Retina (tissue), 1 donor: ENCODE measurements at places on chromosomes 6 and 20.

DNA sequence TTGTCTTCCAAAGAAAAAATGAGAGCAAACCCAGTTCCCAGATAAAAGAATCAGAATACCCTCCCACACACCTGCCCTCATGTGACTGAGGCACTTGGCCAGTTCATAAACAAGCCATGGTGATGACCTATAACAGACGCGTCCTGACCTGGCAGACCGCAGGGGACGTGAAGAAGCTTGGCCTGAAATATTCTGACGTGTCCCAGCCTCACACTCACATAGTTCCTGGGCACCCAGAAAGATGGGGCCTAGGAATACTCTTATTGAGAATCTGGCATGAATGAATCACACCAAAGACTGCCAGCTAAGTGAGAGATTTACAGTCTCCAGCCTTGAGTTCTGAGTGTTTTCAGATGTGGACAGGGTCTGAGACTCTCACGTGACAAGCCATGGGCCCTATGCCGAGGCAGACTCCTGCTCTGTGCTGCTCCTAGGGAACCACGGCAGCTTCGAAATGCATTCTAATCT lies 17.2 kb upstream of the MAP3K4 start:
- DNase-seq = no peak

DNA sequence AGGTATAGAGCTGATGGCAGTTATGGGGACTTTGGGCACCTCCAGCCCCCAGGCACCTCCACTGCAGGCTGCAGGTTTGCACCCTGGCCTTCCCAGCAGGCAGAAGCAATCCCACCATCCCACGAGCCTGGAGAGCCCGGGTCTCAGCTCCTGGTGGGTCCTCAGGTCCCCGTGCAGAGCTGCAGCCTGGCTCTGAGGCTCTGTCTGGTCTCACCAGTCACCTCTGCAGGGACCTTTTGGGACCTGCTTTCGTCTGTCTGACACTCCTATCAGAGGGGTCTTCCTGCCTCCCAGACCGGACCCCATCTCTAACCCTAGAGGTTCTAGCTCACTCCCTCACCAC lies 41.9 kb downstream of the FGD2 start:
- no peak for DNase-seq

- DNase-seq = no peak
Measured at GRCh38 chr20:4068708-4069107, 53.4 kb upstream of the RNF24 start.

DNA sequence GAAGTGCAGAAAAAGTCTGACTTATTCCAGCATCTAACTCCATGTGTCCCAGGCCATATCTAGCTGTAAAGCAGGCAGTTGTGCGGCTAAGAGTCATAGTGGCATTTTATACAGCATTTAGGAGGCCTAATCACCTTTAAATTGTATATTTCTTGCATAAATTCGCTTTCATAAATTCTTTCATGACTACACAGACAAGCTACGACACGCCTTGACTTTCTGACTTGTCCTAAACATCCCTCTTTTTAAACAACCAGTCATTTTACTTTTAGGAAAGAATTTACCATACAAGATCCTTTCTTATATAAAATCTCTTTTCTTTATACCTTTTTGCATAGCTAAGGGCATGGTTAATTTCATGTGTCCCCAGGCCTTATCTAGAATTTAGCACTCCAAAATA lies 81.7 kb upstream of the THBS2 start:
- DNase-seq = no peak

DNA sequence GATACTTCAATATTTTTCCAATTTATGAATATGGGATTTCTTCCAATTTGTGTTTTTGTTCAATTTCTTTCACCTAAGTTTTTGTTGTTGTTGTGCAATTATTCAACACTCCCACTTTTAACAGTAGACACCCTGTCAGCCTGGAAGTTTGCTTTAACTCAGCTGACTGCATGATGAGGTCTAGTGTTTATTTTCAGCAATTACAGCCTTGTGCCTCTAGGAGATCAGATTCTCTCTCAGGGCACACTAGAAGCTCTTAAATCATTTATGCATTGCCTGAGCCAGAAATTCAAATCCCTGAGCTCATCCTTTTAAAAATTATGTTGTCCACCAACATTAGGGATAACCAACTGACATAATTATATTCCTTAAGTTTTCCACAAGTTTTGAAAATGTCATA lies 85.7 kb downstream of the MRAP2 start:
- no peak for DNase-seq

DNA sequence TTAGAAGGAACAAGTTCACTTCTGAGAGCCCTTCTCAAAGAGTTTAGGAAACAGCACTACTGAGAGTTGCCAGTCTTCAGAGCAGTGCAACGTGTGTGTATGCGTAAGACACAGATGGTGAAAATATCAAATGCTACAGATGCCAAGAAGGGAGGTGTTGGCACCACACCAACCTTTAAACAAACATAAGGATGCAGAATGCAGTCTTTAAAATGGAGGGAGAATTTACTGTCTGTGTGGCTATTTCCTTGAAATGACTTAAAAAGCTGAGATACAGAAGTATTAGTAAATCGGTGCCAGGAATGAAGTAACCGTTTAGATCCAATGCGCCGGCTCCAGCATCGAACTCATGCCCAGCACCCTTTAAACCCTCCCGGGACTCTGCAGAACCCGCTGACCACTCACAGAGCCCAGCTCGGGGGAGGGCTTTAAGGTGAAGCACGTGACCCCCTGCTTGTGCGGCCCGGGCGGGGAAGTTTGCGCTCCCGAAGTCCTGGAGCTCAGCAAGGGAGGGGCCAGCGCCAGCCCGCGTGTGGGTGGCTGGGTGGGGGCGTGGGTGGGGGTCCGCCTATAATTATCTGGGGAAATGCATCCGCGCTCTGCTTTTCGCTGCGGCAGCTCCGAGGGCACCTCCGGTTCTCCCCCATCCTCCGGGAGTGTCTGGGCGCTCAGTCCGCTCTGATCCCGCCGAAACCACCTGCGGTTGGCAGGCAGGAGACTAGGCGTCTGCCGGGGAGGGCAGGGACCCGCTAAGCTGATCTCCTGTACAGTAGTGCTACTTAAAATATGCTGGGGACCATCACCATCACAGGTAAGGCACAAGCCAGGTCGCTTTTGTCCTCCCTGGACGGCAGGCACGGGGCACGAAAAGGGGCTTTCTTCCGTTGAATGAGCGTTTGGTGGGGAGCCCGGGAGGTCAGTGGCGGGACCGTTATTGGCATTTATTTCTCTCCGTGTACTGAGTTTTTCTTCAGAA lies 66.0 kb downstream of the ZBTB2 start:
- peak; percentile 53 for DNase-seq

DNA sequence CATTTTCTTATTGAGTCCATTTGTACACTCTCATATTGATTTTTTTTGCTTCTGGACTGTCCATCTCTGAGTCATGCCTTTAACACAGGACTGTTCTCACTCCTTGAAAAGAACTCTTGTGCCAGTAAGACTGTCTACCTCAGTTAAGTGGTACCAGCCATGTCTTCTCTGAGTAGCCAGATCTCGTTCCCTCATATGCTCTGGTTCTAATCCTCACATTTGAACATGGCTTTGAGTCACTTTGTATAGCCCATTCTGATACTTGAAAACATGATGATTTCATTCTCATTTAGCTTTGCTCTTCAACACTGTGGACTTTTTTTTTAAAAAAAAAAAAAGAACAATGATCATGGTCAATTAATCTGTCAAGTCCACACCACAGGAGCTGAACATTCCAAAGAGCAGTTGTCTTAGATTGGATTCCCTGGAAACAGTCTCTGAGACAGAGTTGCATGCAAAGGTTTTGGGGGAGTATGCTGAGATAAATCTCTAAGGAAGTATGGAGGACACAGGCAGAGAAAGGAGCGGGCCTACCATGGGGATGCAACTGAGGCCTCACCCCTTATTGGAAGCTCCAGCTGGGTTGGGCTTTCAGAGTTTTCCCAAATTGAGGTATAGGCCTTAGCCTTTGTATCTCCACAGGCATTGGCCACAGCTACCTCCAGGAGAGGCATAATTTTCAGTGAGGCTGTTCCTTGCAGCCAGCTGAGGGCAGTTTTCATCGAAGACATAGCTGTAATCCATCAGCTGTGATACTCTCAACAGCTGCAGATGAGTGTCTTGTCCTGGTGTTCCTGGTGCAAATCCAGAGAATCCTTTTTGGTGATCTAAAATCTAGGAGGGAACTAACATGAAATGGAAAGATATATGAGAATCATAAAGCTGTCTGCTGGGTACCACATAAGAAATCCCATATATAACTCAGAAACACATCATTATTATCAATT lies 6.0 kb upstream of the PTCHD4 start:
- DNase-seq = no peak

DNA sequence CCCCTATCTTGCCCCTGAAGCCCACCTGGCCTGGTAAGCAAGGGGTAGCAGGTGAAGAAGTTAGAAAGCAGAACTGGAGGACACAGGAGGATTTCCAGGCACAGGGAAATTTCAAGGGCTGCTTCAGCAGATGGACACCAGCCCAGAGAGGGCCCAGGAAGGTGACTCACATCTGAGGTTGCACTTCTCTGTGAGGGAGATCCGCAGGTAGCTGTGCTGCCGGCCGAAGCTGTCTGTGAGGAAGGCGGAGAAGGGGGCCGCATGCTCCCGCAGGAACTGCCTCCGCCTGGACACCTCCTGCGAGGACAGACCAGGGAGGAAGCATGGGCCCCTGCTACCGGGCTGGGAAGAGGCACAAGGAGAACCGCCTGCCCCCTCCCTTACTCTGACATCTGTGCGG lies 7.1 kb downstream of the MOCS1 start:
- DNase-seq = no peak

DNA sequence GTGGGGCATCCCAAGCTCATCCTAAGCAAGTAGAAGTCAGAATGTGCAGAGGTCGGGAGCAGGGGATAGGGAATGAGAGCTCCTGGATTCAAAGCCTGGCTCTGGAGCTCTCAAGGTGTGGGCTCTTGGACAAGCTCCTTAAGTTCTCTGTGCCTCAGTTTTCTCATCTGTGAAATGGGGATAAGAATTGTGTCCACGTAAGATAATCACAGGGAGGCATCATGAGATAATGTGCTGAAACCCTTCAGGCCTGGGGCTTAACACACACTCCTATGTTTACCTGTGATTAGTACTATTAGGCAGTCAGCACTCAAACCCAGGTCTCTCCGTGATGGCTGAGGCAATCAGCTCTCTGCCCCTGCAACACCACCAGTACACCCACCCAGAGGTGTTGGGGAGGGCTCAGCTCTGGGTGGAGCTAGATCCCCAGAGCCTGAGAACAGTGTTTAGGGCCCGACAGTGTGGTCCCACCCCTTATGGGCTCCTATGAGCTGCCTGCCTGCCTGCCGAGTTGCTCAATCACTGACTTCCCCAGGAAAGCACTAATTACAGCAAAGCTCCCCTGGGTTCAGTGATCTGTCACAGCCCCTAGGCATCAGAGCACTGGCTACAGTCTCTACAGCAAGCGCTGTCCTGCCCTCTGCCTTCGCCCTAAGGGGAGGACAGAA lies 6.3 kb upstream of the SIRPA start:
- DNase-seq = no peak

- DNase-seq = peak; percentile 10
Measured at GRCh38 chr6:108492131-108492766, 68.5 kb upstream of the FOXO3 start.

DNA sequence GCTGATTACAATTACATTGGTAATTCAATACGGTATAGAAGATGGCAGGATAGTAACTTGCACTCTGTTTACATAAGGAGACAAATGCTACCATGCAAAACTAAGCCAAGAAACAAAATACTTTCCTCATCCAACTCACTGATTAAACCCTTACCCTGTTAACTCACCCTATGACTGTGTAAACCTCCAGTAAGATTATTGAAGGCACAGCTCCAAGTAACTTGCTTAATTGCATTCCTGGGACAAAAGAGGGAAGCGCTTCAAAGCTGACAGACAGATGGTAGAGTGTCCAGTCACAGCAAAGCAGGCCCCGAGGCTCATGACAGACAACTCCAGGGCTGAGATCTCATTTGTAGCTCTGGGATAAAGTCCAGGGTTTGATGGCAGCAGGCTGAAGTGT lies 6.9 kb upstream of the KIF16B start:
- peak; percentile 71 for DNase-seq

- no peak for DNase-seq
Measured at GRCh38 chr20:6663104-6663503, 104.4 kb upstream of the BMP2 start.

DNA sequence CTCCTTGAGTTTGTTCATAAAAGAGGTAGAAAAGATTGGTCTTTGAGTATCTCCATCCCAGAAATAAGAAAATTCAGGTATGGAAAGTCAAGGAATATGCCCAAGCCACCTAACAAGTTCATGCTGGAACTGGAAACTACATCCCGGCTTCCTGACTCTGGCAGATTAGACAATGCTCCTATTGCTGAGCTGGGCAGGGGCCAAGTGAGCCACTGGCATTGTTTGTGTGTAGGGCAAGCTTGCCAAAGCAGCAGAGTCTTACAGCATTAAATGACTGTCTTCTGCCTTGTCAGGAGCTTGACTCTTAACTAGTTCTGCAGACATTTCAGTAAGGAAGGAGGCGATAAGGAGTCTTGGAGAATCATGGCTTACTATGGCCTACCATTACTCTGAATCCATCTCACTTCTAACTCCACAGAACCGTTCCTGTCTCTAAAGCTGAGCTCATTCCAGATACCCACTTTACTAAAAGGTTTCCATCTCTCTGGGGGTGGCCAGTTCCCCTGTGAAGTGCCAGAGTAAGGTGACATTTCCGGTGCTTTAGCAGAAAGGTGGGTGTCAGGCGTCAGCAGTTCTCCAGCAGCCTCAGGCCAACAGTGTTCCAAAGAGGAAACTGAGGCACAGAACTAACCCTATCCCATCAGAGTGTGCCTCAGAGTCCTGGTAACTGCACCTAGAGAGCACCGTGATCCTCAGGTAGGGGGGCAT lies 30.1 kb downstream of the PRDM1 start:
- no peak for DNase-seq

DNA sequence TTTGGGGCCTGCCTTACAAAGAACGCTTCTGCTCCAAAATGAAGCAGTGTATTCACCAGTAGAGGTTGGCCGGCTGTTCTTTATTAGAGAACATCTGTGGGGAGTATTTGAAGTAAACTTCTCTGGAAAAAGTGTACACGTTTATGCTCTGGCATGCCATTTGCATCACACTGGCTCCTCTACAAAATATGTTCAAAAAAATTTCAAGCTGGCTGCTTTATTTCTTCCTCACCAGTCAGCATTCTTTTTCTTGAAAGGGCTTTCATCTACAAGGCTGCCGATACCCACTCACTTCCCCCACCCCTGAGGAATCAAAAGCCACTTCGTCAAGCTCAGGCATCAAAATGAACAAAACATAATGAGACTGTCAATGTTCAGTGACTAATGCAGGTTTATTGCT lies 294.1 kb downstream of the TFAP2B start:
- no peak for DNase-seq

- no peak for DNase-seq
Measured at GRCh38 chr6:110485491-110485890, 9.1 kb upstream of the SLC22A16 start.

- no peak for DNase-seq
Measured at GRCh38 chr6:159467473-159468041, 225.5 kb downstream of the SOD2 start.

DNA sequence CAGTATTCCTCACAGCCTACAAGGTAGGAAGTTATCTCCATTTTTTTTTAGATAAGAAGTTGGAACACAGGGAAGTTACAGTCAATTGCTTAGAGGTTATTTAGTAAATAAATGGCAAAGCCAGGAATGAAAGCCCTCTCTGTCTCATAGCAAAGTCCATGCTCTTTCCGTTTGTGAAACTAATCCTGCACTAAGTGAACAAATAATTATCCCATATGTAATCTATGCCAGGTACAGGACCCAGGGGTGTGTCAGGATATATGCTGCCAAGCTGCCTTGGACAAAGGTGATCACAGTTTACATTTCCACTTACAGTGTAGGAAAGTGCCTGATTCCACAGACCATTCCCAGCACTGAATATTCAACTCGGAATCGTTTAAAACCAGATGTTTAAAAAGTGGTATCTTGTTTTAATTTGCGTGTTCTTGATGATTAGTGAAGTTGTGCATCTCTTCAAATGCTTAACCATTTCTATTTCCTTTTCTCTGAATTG lies 13.6 kb upstream of the GMDS start:
- no peak for DNase-seq
